Bladder microvascular endothelial cell (primary cell): ENCODE measurements at places on chromosomes 2 and 18. TPM values are rescaled to one million over a fixed set of nuclear protein-coding genes. Genes with fewer than 3 reads are reported as not detected.

Gene CCDC178
- total RNA-seq = 1.4 and 3.9 TPM in 2 replicates

Gene B3GNT7
- total RNA-seq = under 0.01 and 5.9 TPM in 2 replicates

Gene DYSF
- 166 and 175 TPM in 2 replicates for total RNA-seq

Gene ARHGAP28
- total RNA-seq = 3.6 and 4.5 TPM in 2 replicates

Gene VWC2L
- total RNA-seq = not detected in 2 replicates

Gene TMEM169
- total RNA-seq = under 0.01 and 0.50 TPM in 2 replicates

Gene FSIP2
- under 0.01 and 0.44 TPM in 2 replicates for total RNA-seq

Gene SLC11A1
- 0.13 and 0.16 TPM in 2 replicates for total RNA-seq

Gene KRTCAP3
- total RNA-seq = 0.44 and 0.49 TPM in 2 replicates

Gene SNTG2
- 0.44 TPM in 1 of 2 replicates, not detected in the other for total RNA-seq

Gene UGT1A3
- total RNA-seq = not detected in 2 replicates

Gene SLC19A3
- total RNA-seq = not detected in 2 replicates

Gene RNF138
- total RNA-seq = 26.1 and 29.8 TPM in 2 replicates

Gene ACMSD
- total RNA-seq = not detected in 2 replicates

Gene RTP5
- total RNA-seq = not detected in 2 replicates

Gene EHD3
- 5.2 and 6.7 TPM in 2 replicates for total RNA-seq

Gene HOXD1
- total RNA-seq = 8.1 and 8.9 TPM in 2 replicates

Gene ALPG
- not detected in 2 replicates for total RNA-seq

Gene SERPINB7
- 0.16 TPM in 1 of 2 replicates, not detected in the other for total RNA-seq

Gene DSG1
- total RNA-seq = not detected in 2 replicates

Gene KCNE4
- 0.31 and 0.65 TPM in 2 replicates for total RNA-seq

Gene ING5
- total RNA-seq = 16.4 and 28.6 TPM in 2 replicates

Gene CPO
- total RNA-seq = 0.19 TPM in 1 of 2 replicates, not detected in the other

Gene HRH4
- not detected in 2 replicates for total RNA-seq

Gene UGT1A7
- total RNA-seq = not detected in 2 replicates

Gene ANKRD30B
- not detected in 2 replicates for total RNA-seq

Gene VIT
- not detected in 2 replicates for total RNA-seq

Gene ATP6V1C2
- total RNA-seq = 0.19 and 0.32 TPM in 2 replicates

Gene BCL2
- 0.49 and 3.1 TPM in 2 replicates for total RNA-seq

Gene MAP2
- total RNA-seq = 5.0 and 11.3 TPM in 2 replicates

Gene UCN
- total RNA-seq = 0.44 and 0.49 TPM in 2 replicates

Gene ADD2
- total RNA-seq = 4.0 and 4.7 TPM in 2 replicates

Gene ALLC
- not detected in 2 replicates for total RNA-seq

Gene GPR45
- not detected in 2 replicates for total RNA-seq

Gene GLI2
- total RNA-seq = under 0.01 TPM in 1 of 2 replicates, not detected in the other

Gene GALR1
- not detected in 2 replicates for total RNA-seq

Gene ANKRD44
- total RNA-seq = 3.6 and 5.7 TPM in 2 replicates

Gene NEU2
- not detected in 2 replicates for total RNA-seq

Gene GTF2A1L
- 0.19 TPM in 1 of 2 replicates, not detected in the other for total RNA-seq

Gene LRATD1
- total RNA-seq = 2.1 and 2.7 TPM in 2 replicates

Gene FIGN
- total RNA-seq = under 0.01 and 0.31 TPM in 2 replicates

Gene CCL20
- 0.49 and 5.5 TPM in 2 replicates for total RNA-seq

Gene ELOA2
- not detected in 2 replicates for total RNA-seq

Gene CHRND
- total RNA-seq = not detected in 2 replicates

Gene RAD51AP2
- not detected in 2 replicates for total RNA-seq

Gene NEURL3
- 0.32 and 2.0 TPM in 2 replicates for total RNA-seq

Gene RPRD1A
- 25.1 and 39.3 TPM in 2 replicates for total RNA-seq

Gene ZBTB7C
- total RNA-seq = under 0.01 TPM in 1 of 2 replicates, not detected in the other

Gene LONRF2
- total RNA-seq = under 0.01 TPM in 1 of 2 replicates, not detected in the other
